ENCODE measurements at places on chromosomes 6 and 20.

GRCh38 chr6:7155871-7156579, 48.3 kb downstream of the RREB1 start:
- DNase-seq, result no peak

DNA sequence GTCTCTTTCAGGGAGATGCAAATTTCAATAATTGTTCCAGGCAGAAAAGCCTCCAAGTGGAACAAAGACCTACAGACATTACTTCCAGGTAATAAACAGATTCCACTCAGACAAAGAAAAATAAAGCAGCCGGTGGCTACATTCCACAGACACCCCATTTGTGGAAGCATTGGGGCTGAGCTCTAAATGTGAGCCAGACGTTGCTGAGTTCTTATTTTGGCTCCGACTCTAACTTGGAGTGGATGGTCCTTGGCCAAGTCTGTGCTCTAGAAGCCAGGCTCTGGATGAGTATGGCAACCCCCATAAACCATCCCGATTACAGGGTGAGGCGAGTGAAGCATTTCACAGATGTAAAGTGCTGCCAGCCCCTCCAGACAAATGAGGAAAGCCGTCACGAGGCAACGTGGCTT, 6.6 kb downstream of the TRAM2 start:
- DNase-seq, result no peak

- no peak for DNase-seq
Observed at GRCh38 chr6:118808793-118809638, 84.9 kb upstream of the ASF1A start.

GRCh38 chr20:37364927-37365272, 19.0 kb downstream of the SRC start:
- no peak for DNase-seq

DNA sequence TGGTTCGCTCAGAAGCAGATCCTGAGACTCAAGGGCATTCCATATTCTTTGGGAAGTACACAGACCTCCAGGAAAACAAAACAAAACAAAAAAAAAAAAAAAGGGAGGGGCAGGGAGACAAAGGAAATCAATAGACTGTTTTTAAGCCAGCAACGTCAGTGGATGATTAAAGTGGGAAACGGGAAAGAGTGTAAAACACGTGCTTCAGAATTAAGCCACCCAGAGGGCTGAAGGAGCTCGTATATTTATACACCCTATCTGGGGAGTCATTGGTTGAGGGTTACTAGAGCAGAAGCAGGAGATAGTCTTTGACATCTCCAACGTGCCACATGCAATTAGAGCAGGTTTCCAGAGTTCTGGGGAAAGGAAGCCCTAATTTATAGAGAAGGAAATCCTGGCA, 26.2 kb downstream of the PDE7B start:
- DNase-seq, result no peak

DNA sequence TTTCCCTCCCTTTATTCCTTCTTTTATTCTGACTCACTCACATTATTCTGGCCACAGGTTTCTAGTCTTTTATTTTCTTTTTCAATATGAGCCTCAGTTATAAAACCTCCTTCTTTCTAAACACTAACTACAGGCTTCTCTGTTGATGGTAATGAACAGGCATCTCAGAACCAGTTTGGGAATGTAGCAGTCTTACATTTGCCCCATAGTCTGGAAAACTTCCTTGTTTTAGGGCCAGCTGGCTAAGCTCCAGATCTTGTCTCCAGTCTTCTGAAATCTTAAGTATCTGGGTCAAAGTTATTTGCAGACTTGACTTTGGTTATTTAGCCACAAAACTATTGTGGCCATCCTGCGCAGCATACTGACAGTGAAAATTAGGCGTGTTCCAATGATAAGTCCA, 97.0 kb upstream of the MAN1A1 start:
- DNase-seq, result no peak

DNA sequence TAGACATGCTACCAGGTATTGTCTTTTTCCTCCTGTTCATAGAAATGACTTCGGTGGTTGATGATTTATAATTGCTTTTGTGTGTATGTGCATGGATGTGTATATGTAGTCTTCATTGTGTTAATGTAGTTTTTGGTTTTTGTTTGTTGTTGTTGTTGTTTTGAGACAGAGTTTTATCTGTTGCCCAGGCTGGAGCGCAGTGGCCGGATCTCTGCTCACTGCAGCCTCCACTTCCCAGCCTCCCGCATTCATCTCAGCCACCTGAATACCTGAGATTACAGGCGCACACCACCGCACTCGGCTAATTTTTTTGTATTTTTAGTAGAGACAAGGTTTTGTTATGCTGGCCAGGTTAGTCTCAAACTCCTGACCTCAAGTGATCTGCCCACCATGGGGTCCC, 75.2 kb downstream of the HFE start:
- no peak for DNase-seq

- no peak for DNase-seq
Observed at GRCh38 chr6:109369728-109370127, 12.5 kb downstream of the CD164 start.

- DNase-seq, result no peak
Observed at GRCh38 chr6:25670208-25670607, 18.2 kb downstream of the SCGN start.

- no peak for DNase-seq
Observed at GRCh38 chr6:21360336-21360735, 233.2 kb upstream of the SOX4 start.

- no peak for DNase-seq
Observed at GRCh38 chr20:17590245-17590644, 20.4 kb downstream of the DSTN start.

- no peak for DNase-seq
Observed at GRCh38 chr20:12467758-12468157, 541.0 kb upstream of the SPTLC3 start.

DNA sequence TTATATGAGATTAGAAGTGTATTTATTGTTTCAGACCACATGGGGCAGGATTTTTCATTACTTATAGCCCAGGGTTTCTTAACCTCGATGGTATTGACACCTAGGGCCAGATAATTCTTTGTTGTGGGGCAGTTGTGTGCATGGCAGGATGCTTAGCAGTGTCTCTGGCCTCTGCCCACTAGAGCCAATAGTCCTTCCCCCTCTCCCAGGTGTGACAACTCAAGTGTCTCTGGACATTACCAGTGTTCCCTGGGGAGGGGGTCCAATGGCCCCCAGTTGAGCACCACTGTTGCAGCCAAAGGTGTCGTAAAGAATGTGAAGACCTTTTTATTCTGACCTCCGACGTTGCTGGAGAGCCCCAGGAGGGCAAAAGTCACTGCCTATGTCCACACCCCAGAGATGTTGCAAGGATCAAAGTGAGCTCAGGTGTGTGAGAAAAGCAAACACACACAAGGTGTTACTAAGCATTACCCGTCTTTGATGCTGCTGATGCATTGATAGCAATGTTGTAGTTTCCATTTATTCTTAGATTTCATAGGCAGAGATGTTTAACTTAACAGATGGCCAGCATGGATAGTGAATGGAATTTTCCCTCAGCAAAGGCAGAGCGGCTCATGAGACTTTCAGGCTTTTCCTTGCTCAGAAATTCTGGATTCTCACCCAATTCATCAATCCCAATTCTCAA, 22.2 kb downstream of the BANF2 start:
- DNase-seq, result no peak

DNA sequence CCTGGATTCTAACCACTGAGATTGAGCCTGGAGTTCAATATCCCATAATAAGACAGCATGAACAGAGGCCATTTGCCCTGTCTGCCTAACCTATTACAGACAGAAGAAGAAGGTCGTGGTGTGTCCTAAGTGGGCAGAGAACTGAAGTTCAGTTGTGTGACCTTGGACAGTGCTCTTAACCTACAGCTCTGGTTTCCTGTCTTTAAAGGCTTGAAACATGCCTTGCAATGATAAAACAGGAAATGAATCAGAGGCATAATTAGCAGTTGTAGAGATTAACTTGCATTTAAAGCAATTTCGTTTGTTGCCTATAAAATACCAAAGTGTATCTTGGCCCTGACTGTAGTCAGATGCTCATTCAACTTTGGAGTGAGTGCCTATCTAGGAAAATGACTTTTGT, 507.2 kb upstream of the CHD6 start:
- no peak for DNase-seq

DNA sequence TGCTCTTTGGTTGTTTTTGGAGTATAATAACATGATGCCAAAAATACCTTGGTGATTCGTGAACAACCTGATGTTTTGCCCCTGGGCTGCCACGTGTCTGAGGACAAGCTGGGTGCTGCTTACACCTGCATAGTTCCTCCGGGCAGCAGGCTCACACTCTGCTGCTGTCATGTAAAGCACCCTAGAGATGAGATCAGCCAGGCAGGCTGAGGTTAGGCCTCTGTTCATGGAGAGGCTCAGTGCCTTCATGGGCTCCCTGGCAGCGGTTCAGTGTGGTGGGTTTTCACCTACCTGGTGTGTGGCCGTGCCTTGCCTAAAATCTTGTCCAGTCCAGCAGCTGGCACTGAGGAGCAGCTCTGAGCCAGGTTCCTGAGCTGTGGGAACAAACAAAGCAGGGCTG, 60.1 kb upstream of the TAGAP start:
- no peak for DNase-seq

- DNase-seq, result no peak
Observed at GRCh38 chr6:110440026-110440425, 24.7 kb upstream of the DDO start.

- peak; percentile 32 for DNase-seq
Observed at GRCh38 chr20:35883778-35884540, 70.3 kb downstream of the SCAND1 start.

GRCh38 chr6:129686941-129687627, 22.9 kb downstream of the ARHGAP18 start:
- DNase-seq, result no peak

DNA sequence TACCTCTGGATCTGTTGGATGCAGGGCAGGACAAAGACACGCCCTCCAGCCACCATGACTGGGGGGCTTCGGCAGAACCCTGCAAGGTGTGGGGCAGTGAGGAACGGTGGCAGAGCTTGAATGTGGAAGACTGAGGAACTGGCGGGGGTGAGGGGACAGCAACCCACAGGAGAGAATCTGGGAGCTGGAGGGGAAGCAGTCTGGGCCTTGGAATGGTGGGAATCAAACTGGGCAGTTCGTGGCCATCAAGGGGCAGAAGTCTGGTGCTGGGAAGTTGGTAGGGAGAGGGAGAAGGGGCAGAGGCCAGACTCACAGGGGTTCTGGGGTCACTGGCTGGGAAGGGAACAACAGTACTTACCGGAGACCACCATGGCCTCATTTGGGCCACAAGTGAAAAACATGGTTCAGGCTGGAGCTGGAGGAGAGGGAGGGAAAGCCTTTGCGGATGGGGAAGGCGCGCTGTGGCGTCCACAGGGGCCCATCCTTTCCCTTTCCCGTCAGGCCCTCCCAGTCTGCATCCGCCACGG, 635 bp downstream of the FLOT1 start:
- peak; percentile 41 for DNase-seq

DNA sequence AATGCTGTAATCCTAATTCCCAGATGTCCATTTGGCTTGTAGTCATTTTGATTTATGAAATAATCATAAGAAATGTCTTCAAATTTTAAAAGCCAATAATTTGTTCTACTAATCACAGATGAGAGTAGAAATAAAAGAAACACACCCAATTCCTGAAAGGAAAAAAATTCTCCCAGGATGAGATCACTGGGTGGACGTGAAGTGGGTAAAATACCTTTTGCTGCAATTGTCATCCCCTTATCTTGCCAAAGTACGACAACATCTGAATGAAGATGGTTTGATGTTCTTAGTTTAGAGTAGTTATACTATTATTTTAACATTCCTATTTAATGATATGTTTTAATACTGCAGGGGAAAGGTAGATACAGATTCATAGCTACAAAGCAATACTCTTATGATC, 33.7 kb downstream of the MTHFD1L start:
- DNase-seq, result no peak

- DNase-seq, result no peak
Observed at GRCh38 chr20:60653111-60653845, 598.8 kb upstream of the CDH4 start.

GRCh38 chr6:142242269-142242668, 59.5 kb upstream of the ADGRG6 start:
- DNase-seq, result no peak

DNA sequence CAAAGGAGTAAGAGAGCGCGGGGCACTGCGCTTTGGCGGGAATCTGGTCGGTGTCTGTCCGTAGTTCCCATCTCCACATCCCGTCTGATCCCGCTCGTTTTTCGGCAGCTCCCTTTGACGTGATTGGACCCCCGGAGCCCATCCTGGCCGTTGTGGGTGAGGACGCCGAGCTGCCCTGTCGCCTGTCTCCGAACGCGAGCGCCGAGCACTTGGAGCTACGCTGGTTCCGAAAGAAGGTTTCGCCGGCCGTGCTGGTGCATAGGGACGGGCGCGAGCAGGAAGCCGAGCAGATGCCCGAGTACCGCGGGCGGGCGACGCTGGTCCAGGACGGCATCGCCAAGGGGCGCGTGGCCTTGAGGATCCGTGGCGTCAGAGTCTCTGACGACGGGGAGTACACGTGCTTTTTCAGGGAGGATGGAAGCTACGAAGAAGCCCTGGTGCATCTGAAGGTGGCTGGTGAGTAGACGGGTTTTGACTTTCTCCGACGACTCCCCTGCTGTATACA, 1.4 kb downstream of the BTN1A1 start:
- no peak for DNase-seq

DNA sequence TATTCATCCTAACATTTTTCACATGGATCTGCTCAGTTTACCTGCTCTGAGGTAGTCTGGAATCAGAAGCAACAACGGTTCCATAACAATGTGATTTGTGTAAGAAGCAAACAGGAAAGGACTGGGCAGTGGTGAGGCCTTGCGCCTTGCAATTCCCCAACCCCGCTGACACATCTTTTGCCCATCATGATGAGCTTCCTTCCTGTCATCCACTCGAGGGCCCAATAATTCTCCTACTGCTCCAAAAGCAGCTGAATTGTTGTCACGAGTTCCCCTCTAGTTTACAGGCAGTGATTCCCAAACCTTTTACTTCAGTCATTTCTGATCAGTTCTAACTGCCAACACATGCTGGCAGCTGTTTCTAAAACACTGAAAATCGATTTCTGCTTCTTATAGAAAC, 22.9 kb downstream of the STX7 start:
- no peak for DNase-seq

DNA sequence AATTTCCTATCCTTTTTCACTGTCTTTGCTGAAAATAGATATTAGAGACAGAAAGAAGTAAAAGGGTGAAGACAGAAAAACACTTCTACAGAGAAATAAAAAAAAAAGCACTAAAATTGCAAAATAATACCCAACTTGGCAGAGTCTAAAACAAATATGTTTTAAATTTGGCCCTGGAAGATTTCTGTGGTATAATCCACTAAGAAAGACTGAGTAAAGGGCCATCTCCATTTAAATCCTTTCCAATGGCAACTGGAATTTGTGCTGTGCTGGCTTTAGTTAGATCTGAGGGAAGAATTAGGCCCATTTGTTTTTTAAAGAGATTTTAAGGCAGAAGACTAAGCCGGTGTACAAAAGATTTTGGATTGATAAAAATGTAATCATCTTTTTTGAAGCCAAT, 321.2 kb downstream of the GJA1 start:
- no peak for DNase-seq

GRCh38 chr6:34132486-34133185, 13.3 kb downstream of the GRM4 start:
- DNase-seq, result no peak

DNA sequence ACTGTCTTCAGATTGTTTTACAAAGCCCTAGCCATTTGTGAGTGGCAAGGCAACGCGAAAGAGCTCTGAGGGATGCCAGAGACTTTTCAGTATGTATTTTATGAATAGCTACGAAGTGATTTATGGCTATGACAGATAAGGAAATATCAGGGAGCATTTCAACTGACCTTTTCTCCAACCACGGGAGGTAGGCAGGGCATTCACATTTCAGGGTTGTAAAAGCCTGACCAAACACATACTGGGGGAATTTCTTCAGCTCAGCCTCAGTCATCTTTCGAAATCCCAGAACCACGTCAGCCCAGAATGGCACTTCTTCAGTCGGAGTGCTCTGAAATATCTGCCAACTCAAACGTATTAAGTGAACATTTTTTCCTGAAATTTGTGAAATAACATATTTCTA, 10.8 kb downstream of the DDO start:
- no peak for DNase-seq

Measured in stimulated activated CD4-positive, alpha-beta T cell treated with anti-CD3 and anti-CD28 coated beads, TNF-alpha, amount 100 ng/mL, for 1 hour (primary cell).